Epithelial cell of esophagus (primary cell): ENCODE measurements at places on chromosomes 5 and 9.

DNA sequence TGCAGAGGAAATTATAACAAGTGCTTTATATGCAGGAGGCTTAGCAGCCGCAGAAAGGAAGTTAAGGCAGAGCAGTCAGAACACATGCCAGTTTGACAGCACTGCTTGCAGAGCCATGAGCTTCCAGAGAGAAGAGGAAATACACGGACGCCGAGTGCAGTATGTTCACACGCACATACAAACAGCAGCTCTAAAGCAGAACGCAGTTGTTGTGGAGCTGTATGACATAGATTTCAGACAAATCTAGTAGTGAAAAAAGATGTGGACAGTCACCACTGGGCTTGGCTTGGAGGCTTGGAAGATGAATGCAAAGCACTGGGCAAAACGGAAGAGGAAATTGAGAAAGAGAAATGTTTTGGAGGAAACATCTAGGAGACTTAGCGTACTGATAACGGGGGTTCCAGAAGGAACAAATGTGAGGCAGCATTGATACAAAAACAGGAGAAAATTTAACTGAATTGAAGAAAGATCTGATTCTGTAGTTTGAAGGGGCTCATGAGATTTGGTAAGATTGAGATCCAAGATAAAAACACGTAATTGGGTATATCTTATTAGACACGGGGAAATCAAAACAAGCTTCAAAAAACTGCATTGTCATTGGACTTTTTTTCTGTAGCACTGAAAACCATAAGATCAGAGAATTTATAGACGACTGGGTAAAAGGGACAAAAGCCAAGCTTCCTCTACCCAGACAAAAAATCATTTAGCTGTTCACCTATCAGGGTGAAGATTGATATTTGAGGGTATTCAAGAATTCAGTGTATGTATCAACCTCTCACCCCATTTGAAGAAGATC lies 19.6 kb upstream of the ROPN1L start:
- no peak for DNase-seq

DNA sequence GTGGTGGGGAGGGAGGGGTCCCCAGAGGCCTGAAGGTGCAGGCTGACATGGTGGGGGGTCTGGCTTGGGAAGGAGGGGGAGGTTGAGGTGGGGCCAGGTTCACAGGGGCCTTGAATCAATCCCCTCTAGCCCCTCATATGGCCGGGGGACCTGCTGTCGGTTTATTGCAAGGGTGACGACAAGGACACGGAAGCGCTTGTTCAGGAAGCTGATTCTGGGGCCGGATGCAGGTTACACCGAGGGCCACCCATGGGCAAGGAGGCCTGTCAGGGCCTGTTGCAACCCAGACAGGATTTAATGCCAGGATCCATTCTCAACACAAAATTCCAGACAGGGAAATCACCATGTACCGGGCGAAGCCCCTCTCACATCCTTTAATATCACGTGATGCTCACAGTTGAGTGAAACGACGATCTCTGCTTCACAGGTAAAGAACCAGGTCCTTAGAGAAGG lies 41.6 kb upstream of the SYNPO start:
- peak; percentile 94 for DNase-seq

- DNase-seq = no peak
Measured at GRCh38 chr5:172680921-172681320, 39.9 kb downstream of the NEURL1B start.

DNA sequence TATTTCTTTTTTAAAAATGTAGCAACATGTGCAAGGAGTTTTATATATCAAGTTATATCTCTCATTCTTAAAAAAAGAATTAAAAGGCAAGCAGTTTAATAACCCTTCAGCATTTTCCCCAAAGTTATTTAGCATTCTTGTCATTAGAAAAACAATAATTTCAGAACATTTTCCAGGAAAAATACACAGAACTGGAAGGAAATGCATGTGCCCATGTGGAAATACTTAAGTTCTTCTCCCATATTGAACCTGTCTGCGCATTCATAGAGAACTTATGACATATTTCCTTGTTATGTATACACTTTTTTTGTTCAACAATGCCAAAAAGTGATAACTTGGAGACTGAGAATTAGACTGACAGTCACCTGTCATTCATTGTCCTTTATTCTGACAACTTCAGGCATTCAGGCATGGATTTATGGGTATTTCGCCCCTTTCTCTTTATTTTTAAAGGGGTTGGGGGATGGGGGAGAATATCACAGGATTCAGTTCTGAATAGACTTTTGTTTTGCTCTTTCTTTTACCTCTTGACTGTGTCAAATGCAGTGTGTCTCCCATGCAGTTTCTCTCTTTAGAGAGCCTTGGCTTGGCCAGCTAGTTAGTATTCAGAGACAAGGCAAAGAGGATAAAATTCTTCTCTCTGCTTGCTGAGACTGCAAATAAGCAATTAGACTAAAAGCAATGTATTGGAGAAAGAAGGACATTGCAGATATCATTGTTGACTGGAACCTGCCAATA lies 701.0 kb downstream of the NR2F1-AS1 start:
- no peak for DNase-seq

- DNase-seq = no peak
Measured at GRCh38 chr9:36971935-36972488, 62.1 kb downstream of the PAX5 start.

DNA sequence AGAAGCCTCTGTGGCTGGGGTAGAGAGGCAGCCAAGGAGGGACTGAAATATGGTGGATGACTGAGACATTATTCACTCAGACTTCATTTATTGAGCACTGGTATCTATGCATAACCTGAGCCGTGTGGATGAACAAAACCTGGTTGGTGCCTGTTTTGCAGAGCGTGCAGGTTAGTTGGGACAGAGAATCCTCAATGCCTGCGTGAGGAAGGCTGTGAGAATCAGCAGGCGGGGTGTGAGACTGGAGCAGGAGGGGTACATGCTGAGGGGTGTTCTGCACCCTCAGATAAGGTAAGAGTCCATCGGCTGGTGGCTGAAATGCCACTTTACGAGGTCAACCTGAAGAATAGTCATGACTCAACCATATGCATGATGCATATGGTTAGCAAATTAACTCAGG lies 271.6 kb downstream of the MED10 start:
- no peak for DNase-seq
